ENCODE measurements at places on chromosomes 12 and 14.

- no peak overlapping the region for H3K4me3 ChIP-seq
- DNase-seq = peak; percentile 62
- H3K27ac ChIP-seq = no peak overlapping the region
- H3K27me3 ChIP-seq = no peaks in the 10 kb centered on the region
- H3K4me1 ChIP-seq = peaks cover 10% of the 10 kb centered on the region
- H3K36me3 ChIP-seq = no peaks in the 10 kb centered on the region
Observed at GRCh38 chr12:581321-581720, 81.9 kb downstream of the NINJ2 start.

- no peak overlapping the region for H3K4me3 ChIP-seq
- H3K36me3 ChIP-seq = no peaks in the 10 kb centered on the region
- no peaks in the 10 kb centered on the region for H3K4me1 ChIP-seq
- H3K27me3 ChIP-seq = no peaks in the 10 kb centered on the region
Observed at GRCh38 chr12:78853231-78853630, 11.3 kb upstream of the SYT1 start.

GRCh38 chr14:58414845-58415244 lies 12.5 kb downstream of the TIMM9 start:
- H3K4me3 ChIP-seq = no peak overlapping the region
- no peak overlapping the region for H3K27ac ChIP-seq
- peaks cover 74% of the 10 kb centered on the region for H3K36me3 ChIP-seq
- H3K27me3 ChIP-seq = no peaks in the 10 kb centered on the region
- no peaks in the 10 kb centered on the region for H3K4me1 ChIP-seq

GRCh38 chr12:93135286-93136239 lies 206.5 kb upstream of the EEA1 start:
- peaks cover 16% of the 10 kb centered on the region for H3K4me1 ChIP-seq
- H3K36me3 ChIP-seq = no peaks in the 10 kb centered on the region
- H3K27ac ChIP-seq = no peak overlapping the region
- no peaks in the 10 kb centered on the region for H3K27me3 ChIP-seq

DNA sequence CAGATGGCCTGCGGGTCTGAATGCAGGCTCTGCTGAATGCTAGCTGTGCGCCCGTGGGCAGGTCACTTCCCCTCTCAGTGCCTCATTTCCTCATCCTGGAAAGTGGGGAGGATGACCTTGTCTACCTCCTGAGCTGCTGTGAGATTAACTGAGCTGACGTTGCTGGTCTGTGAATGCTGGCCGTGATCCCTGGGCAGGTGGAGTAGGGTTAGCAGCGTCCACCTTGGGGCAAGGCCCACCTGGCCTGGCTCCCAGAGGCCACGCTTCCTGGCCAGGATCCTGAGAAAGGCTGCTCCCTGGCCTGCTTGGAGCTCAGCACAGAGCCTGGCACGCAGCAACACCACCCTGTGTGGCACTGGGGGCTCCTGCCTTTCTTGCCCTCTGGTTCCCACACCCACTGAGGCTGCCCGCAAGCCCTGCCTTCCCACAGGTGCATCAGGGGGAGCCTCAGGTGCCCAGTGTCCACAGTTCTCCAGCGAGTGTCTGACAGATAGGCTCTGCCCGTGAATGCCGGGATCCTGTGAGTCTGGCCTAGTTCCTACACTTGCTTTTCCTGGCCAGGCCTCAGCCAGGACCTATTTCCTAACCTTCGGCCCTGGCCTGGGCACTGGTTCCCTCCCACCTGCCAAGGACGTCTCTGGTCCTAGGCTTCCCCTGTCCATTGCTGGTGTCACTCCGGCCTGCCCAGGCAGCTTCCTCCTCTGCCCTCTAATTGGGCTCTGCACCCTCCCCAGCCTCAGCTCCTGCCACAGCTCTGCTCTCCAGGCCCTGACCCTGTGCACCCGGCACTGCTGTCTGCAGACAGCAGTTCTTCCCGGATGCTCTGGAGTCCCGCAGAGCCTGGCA lies 37.2 kb upstream of the TDRD9 start:
- H3K4me1 ChIP-seq = no peaks in the 10 kb centered on the region
- no peaks in the 10 kb centered on the region for H3K36me3 ChIP-seq
- H3K27me3 ChIP-seq = no peaks in the 10 kb centered on the region
- no peak overlapping the region for H3K4me3 ChIP-seq

DNA sequence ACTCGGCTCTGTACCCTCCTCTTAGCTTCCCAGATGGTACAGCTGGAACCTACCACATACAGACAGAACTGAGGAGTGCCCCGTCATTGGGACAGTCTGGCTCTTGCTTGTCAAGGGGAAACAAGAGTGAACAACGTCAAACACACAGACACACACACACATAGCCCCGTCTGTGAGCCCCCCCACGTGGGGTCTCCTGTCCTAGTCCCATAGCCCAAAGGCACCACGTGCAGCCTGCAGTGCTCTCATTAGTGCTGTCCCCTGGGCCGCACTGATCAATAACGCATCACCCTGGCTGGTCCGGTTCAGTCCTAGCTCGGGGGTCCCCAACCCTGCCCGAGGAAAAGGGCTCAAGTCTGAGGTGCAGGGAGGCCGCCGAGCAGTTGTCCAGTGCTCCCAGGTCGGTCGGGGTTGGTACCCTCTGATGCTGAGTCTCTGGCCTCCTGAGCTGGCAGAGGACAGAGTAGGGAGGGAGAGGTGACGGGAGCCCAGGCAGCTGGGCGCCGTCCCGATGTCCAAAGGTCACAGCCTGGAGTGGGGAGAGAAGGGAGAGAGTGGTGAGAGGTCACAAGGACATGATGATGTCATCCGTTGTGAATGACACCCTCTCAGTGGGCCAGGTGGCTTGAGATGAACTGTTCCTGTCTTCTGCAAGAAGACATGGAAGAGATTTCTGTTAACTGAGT lies 105.4 kb upstream of the NOS1 start:
- H3K27ac ChIP-seq = no peak overlapping the region
- no peaks in the 10 kb centered on the region for H3K4me1 ChIP-seq
- DNase-seq = no peak
- no peaks in the 10 kb centered on the region for H3K36me3 ChIP-seq

GRCh38 chr12:118436002-118436730 lies 59.8 kb downstream of the SUDS3 start:
- no peaks in the 10 kb centered on the region for H3K36me3 ChIP-seq
- H3K27ac ChIP-seq = no peak overlapping the region
- peak; percentile 82 for DNase-seq
- H3K27me3 ChIP-seq = no peaks in the 10 kb centered on the region

DNA sequence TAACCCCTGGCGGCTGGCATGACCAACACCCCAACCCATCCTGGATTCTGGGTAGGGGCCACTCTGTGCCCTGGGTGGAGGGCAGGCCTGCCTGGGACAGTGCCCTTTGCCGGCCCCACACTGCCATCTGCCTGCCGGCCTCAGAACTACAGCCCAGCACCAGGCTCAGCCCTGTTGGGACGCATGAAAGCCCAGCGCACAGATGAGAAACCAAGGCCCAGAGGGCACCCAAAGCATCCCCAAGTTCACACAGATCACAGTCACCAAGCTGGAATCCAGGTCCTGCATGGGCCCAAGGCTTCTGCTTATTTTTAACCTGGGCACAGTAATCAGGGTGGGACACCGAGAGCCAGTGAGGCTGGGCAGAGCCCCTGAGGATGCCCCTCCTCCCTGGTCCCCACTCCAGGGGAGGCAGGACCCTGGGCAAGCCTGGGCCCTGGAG lies 26.2 kb downstream of the RFLNA start:
- peaks cover 24% of the 10 kb centered on the region for H3K36me3 ChIP-seq
- no peak overlapping the region for H3K4me3 ChIP-seq
- no peaks in the 10 kb centered on the region for H3K27me3 ChIP-seq
- no peak overlapping the region for H3K27ac ChIP-seq
- H3K4me1 ChIP-seq = peaks cover 24% of the 10 kb centered on the region
- peak; percentile 97 for DNase-seq

DNA sequence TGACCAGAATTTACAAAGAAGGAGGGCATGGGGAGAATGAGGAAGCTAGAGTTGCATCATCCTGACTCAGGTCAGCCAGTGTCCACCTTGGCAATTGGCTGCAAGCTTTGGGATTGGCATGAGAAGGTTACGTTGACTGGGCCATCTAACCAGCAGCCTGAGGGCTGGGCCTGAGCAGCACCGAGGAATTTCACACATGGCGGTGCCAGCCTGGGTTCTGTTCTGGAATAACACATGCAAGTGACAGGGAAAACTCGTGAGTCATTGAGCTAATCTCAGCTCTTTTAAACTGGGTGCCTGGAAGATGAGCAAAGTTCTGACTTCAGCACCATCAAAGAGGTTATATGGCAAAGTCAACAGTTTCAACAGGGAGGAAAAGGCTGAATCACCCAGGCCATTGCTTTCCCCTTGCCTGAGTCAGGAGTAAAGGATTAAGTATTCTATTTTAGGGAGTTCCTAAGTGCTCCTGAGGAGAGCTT lies 543.2 kb upstream of the TBX3 start:
- H3K27ac ChIP-seq = no peak overlapping the region
- no peaks in the 10 kb centered on the region for H3K36me3 ChIP-seq
- no peaks in the 10 kb centered on the region for H3K27me3 ChIP-seq
- no peaks in the 10 kb centered on the region for H3K4me1 ChIP-seq
- H3K4me3 ChIP-seq = no peak overlapping the region

DNA sequence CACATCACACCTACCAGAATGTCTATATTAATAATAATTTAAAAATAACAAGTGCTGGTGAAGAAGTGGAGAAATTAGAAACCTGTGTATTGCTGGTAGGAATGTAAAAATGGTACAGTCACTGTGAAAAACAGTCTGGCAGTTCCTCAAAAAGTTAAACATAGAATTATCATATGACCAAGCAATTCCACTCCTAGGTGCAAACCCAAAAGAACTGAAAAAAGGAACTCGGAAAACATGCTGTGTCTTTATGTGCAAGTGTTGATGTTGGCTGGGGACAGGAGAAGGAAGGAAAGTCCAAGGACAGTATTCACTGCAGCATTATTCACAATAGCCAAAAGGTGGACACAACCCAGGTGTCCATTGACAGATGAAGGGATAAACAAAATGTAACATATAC lies 146.5 kb downstream of the TTC7B start:
- H3K36me3 ChIP-seq = no peaks in the 10 kb centered on the region
- no peaks in the 10 kb centered on the region for H3K27me3 ChIP-seq
- peaks cover 5% of the 10 kb centered on the region for H3K4me1 ChIP-seq
- no peak for DNase-seq
- no peak overlapping the region for H3K27ac ChIP-seq
- H3K4me3 ChIP-seq = no peak overlapping the region

DNA sequence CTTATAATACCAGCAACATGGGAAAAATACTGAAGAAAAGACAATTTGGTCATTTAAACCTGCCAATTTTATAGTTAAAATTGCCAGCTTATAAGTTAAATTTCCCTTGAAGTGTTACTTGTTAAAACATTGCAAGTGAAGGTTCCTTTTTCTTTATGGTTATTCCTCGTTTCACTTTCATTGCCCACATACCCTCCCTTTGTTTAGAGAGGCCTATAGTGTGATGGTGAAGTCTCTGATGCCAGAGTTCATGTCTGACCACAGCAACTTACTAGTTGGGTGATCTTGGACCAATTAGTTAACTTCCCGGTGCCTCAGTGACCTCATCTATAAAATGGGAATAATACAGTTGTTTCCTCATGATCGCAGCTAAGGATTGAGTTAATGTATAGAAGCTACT lies 173.5 kb downstream of the ANO6 start:
- DNase-seq = no peak
- peaks cover 52% of the 10 kb centered on the region for H3K36me3 ChIP-seq
- H3K27ac ChIP-seq = no peak overlapping the region
- H3K27me3 ChIP-seq = no peaks in the 10 kb centered on the region

DNA sequence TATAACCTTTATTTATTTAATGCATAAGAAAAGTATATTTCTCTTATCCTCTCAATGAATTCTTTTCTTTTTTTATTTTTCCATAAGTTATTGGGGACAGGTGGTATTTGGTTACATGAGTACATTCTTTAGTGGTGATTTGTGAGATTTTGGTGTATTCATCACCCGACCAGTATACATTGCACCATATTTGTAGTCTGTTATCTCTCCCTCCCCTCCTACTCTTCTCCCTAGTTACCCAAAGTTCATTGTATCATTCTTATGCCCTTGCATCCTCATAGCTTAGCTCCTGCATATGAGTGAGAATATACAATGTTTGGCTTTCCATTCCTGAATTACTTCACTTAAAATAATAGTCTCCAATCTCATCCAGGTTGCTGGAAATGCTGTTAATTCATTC lies 1900.0 kb upstream of the SEL1L start:
- H3K4me1 ChIP-seq = no peaks in the 10 kb centered on the region
- H3K27ac ChIP-seq = no peak overlapping the region
- H3K36me3 ChIP-seq = no peaks in the 10 kb centered on the region
- no peaks in the 10 kb centered on the region for H3K27me3 ChIP-seq

GRCh38 chr12:88994537-88994936 lies 357.8 kb downstream of the DUSP6 start:
- no peaks in the 10 kb centered on the region for H3K4me1 ChIP-seq
- DNase-seq = no peak
- H3K4me3 ChIP-seq = no peak overlapping the region
- peaks cover 7% of the 10 kb centered on the region for H3K27me3 ChIP-seq

GRCh38 chr14:70254476-70254961 lies 65.8 kb upstream of the SLC8A3 start:
- DNase-seq = peak; percentile 83
- no peaks in the 10 kb centered on the region for H3K27me3 ChIP-seq
- no peaks in the 10 kb centered on the region for H3K36me3 ChIP-seq

DNA sequence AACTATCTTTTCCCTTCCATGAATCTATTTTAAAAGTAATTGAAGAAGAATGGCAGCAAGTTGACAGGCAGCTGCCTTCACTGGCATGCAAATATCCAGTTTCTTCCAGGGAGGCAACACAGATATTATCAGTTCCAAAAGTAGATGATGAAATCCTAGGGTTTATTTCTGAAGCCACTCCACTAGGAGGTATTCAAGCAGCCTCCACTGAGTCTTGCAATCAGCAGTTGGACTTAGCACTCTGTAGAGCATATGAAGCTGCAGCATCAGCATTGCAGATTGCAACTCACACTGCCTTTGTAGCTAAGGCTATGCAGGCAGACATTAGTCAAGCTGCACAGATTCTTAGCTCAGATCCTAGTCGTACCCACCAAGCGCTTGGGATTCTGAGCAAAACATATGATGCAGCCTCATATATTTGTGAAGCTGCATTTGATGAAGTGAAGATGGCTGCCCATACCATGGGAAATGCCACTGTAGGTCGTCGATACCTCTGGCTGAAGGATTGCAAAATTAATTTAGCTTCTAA lies 18.4 kb downstream of the TMPO start:
- peaks cover 99% of the 10 kb centered on the region for H3K36me3 ChIP-seq
- peaks cover 3% of the 10 kb centered on the region for H3K4me1 ChIP-seq
- no peaks in the 10 kb centered on the region for H3K27me3 ChIP-seq

- H3K36me3 ChIP-seq = no peaks in the 10 kb centered on the region
- H3K27ac ChIP-seq = no peak overlapping the region
- DNase-seq = no peak
- no peaks in the 10 kb centered on the region for H3K27me3 ChIP-seq
Observed at GRCh38 chr14:27366596-27366995, 768.8 kb upstream of the NOVA1 start.

DNA sequence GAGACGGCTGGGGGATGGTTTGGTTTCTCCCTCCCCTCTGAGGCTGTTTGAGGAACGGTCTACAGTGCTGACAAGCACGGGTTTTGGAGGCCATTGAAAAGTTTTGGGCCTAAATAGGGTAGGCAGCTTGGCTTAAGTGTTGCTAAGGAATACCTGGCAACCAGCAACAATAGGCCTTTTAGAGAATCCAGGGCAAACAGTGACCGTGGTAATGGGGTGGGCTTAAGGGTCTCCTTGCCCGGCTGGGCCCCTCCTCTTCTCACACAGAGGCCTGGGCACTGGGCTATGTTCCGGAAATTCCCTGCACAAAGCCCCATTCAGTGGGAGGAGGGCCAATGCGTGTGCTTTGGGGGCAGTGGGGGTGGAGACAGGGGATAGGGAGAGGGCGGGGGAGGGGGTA lies 55.4 kb downstream of the ASCL1 start:
- H3K27ac ChIP-seq = peak overlapping the region; percentile 93
- no peak overlapping the region for H3K4me3 ChIP-seq
- DNase-seq = peak; percentile 63
- peaks cover 26% of the 10 kb centered on the region for H3K27me3 ChIP-seq

Data from endodermal cell (in vitro differentiated cells).